Lower lobe of right lung (tissue), 2 donors: ENCODE measurements at places on chromosomes 16 and 17.

- no peak for DNase-seq
These were observed 284.8 kb upstream of the MAF start for GRCh38 chr16:79885320-79885719.

GRCh38 chr17:17890773-17891759 is 54.3 kb upstream of the SREBF1 start:
- peak; percentile 69 for DNase-seq

GRCh38 chr16:88957887-88958577 is 19.0 kb downstream of the CBFA2T3 start:
- DNase-seq, result peak; percentile 77

DNA sequence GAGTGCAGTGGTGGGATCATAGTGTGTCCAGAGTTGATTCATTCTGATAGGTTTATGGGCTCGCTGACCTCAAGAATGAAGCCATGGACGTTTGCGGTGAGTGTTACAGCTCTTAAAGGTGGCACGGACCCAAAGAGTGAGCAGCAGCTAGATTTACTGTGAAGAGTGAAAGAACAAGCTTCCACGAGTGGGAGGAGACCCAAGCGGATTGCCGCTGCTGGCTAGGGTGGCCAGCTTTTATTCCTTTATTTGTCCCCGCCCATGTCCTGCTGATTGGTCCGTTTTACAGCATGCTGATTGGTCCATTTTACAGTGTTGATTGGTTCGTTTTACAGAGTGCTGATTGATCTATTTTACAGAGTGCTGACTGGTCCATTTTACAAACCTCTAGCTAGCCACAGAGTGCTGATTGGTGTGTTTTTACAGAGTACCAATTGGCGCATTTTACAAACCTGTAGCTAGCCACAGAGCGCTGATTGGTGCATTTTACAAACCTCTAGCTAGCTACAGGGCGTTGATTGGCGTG is 17.5 kb downstream of the CACNG4 start:
- DNase-seq, result no peak

GRCh38 chr17:17166446-17166845 is 39.7 kb downstream of the PLD6 start:
- no peak for DNase-seq

- DNase-seq, result no peak
These were observed 2.8 kb downstream of the VPS9D1 start for GRCh38 chr16:89717688-89718505.
